ENCODE measurements at places on chromosomes 5 and 9.

DNA sequence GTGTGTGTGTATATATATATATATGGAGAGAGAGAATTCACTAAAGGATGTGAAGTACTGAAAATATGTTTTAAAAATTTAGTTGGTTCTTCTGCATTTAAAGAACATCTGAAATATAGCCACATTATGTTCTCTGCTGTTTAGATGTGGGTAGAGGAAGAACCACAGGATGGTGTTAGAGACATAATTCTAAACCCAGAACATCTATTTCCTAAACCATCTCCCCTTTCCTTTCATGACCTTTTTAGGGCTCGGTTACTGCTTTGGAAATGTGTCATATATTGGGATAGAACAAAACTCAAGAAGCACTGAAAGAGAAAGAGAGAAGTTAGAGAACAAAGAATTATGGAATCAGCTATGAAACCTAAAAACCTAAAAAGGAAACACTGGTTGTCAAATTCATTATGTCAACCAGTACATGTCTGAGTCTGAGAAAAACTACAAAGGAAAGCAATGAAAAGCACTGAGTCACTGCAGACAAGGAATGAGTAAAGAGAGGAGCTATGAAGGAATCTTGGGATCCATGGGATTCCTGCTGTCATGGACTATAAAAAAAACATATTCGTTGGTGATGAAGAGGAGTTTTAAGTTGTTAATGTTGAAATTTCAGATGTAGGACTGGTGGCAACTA is 28.4 kb downstream of the SLC12A2 start:
- DNase-seq = peak; percentile 63

GRCh38 chr5:107533910-107534876 is 136.5 kb downstream of the EFNA5 start:
- DNase-seq = no peak

- no peak for DNase-seq
Observed at GRCh38 chr9:133733796-133734533, 4.2 kb downstream of the SARDH start.

GRCh38 chr5:137888863-137889759 is at the start of gene PKD2L2:
Gene PKD2L2, plus strand, starts transcription at chr5:137889457. Its CDS starts 35 bp downstream, at chr5:137889492.
- peak; percentile 91 for DNase-seq

- no peak for DNase-seq
Observed at GRCh38 chr9:90086101-90086511, 481.3 kb downstream of the GADD45G start.

GRCh38 chr9:126149661-126150060 is 177.0 kb upstream of the MVB12B start:
- no peak for DNase-seq

- DNase-seq = no peak
Observed at GRCh38 chr9:128055344-128056040, 11.6 kb downstream of the NAIF1 start.

Measured in epithelial cell of esophagus (primary cell).